Liver (tissue), 10 donors: ENCODE measurements at places on chromosomes 11 and 22. TPM values are rescaled to one million over a fixed set of nuclear protein-coding genes. Genes with fewer than 3 reads are reported as not detected.

Gene CHEK2
- 10.6 TPM for total RNA-seq

DNA sequence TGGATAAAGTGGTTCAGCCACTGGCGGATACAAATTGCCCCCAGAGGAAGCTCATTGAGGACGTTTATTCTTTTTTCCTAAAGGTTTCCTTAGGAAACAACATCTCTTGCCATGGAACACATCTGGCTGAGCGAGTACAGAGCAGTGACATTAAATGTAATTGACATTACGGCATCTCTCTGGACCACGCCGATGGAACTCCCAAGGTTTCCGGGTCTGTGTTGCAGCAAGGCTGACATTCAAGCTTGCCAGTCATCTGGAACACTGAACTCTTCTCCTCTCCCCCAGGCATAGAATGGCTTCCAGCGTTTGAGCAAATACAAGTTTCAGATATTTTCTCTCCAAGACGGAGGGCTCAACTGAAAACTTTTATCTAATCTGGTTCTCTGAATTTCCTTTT lies 42.1 kb downstream of the CLMP start:
- H3K27ac ChIP-seq = no peak overlapping the region
- no peaks in the 10 kb centered on the region for H3K4me1 ChIP-seq
- DNase-seq = no peak
- H3K27me3 ChIP-seq = no peaks in the 10 kb centered on the region
- no peaks in the 10 kb centered on the region for H3K36me3 ChIP-seq

GRCh38 chr11:114153224-114153623 lies 93.7 kb downstream of the ZBTB16 start:
- H3K36me3 ChIP-seq = no peaks in the 10 kb centered on the region
- H3K4me1 ChIP-seq = peaks cover 58% of the 10 kb centered on the region
- H3K27me3 ChIP-seq = no peaks in the 10 kb centered on the region
- peak overlapping the region; percentile 90 for H3K27ac ChIP-seq
- DNase-seq = no peak

DNA sequence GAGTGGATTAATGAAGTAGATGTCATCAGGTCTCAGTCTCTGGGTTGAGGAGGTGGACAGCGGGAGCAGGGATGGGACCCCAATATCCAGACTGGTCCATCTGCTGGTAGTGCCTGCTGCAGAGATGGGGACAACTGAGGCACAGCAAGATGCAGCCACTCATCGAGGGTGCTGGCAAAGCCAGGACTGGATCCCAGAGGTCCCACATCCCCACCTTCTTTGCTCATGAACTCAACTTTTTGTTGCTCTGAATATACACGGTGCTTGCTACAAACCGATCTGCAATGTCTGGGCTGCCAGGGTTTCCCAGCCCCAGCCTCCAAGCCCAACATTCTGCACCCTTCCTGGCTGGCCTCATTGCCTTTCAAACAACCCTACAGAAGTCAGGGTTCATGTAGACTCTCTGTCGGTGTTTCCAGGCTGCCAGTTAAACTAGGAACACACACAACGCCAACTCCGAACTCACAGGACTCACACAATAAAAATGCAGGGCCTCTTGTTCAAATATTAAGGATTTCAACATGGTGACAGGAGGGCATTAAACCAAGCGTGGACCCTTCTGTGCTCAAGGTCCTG lies 168.2 kb downstream of the MN1 start:
- H3K27me3 ChIP-seq = no peaks in the 10 kb centered on the region
- no peak overlapping the region for H3K4me3 ChIP-seq
- no peak overlapping the region for H3K27ac ChIP-seq
- no peaks in the 10 kb centered on the region for H3K36me3 ChIP-seq
- no peak for DNase-seq
